HT1080 (cell line): ENCODE measurements at places on chromosomes 11 and 22. TPM values are rescaled to one million over a fixed set of nuclear protein-coding genes. Genes with fewer than 3 reads are reported as not detected.

DNA sequence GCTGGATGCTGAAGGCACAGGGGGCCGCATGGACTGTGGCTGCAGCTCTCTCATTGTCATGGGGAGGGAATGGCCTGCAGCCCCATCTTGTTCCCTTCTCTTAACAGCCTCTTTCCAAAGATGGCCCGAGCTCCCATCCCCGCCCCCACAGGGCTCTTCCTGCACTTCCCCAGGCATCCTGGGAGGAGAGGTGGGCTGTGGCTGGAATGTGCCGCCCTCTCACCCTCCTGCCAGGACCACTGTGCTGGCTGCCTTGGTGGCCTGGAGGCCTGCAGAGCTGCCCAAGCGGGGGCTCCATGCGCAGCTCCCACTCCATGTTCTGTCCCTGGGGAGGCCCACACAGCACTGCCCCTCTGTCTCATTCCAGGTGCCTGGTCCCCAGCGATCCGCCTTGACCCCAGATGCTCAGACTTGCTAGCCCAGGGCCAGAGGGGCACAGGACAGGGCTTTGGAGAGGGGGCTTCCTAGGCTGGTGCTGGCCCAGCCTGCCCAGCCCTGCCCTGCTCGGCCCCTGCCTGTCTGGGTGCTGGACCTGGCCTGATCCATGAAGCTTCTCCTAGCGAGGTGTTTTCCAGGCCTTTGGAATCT is 56.6 kb downstream of the RTN4R start:
- no peak for DNase-seq

DNA sequence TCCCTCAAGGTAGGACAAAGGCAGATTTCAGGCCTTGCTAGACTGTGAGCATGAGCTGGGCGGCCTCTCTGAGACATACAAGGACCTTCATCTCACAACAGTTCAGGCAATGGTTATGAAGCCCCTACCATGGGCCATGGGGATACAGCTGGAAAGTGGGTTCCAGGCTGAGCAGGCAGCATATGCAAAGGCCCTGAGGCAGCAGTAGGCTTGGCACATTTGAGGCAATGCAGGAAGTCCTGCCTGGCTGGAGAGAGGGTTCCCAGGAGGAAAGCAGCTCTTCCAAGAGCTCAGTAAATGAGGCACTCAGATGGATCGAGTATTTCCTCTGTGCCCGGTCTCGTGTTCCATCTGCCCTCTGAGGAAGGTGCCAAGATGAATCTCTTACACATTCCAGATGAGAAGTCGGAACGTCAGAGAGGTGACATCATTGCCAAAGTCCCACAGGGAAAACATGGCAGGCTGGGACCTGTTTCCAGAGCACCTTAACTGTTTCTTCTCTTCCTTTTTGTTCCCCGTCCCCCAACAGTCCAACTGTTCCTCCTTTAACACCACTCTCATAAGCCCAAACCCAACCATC is 388.6 kb downstream of the MN1 start:
- no peak for DNase-seq

The KDM4E gene
- total RNA-seq, result not detected in 2 replicates

DNA sequence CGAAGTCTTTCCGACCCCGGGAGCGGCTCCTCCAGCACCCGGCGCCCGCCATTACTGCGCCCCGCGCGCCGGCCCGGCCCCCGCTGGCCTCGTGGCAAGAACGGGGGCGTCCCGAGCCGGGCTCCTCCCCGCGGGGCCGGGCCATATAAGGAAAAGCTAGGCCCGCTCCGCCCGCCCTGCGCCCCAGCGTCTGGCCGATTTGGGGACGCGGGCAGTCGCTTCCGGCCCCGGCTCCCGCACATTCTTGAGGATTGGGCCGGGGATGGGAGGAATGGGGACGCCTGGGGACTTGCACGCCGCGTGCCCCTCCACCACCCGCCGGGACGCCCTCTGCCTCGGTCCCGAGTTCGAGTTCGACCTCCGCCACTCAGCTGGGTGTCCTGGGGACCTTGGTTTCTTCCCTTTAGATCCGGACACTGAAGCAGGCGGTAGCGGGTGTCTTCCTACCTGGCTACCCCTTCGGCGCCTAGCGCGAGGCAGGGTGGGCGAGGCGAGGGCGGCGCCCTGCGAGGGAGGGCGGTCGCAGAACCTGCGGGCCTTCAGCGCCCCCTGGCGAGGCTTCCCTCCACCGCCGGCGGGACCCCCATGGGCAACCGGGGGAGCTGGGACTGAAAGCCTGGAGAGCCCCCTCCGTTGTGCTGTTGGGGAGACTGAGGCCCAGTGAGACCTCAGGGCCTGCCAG is 3.8 kb downstream of the SMTN start:
- peak; percentile 73 for DNase-seq

The MCAT gene
- 22.5 and 34.6 TPM in 2 replicates for total RNA-seq

- no peak for DNase-seq
These were observed 91.6 kb downstream of the ATXN10 start for GRCh38 chr22:45763236-45763624.

DNA sequence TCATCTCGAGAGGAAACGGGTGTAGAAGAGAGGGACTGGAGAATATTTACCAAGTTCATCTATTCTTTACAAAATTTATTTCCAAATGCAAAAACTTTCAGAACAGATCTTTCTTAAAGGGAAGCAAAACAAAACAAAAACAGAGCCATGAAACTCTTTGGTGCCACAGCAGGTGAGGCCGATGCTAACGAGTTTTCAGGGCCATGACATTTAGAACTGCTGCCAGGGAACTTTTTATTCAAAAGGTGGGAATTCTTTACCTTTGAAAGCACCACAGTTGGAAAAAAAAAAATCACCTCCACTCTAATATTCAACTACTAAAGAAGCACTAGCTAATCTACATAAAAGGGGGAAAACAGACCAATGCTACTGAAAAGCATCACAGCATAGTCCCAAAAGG is 230.1 kb downstream of the DCDC1 start:
- no peak for DNase-seq

The OR52H1 gene
- total RNA-seq, result not detected in 2 replicates

DNA sequence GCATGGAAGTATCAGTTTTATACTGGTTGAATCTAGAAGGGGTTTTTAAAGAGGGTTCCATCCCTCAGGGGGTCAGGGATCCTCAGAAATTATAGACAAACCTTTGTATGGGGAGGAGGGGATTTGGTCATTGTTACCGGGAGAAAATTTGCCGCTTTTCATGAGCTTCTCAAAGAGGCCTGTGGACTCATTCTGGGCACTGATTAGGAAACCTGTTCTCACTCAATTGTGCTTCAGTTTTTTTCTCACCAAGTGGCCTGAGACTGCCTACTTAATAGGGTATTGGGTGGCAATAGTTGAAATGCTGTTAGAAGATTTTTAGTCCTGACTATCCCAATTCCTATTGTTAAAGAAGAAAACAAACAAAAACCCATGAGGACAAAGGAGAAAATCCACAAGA is 14.0 kb downstream of the MPEG1 start:
- no peak for DNase-seq

DNA sequence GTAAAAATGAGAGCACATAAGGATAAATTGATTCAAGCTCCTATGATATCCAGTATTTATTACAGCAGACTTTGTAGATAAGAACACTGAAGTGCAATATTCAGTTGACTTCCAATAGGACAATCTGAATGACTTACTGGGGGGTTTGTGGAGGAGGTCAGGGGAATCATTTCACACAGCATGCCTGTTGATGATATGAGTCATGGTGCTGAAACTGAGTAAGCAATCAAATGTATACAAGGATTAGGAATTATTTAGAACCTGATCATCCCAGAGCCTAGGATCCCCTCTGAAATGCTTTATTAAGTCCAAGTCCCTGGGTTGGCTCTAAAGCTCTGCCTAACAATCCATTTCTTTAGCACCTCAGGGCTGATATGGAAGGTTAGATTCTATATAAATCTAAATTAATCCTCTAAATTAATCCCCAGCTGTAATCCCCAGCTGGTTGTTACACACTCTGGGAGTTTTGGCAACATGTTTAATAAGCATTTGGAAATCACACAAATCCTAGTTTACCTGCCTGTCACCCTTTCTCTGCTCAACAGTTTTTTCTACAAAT is 326.4 kb downstream of the GUCY1A2 start:
- DNase-seq, result peak; percentile 38

GRCh38 chr22:39173050-39173706 is 20.7 kb upstream of the CBX7 start:
- DNase-seq, result no peak

DNA sequence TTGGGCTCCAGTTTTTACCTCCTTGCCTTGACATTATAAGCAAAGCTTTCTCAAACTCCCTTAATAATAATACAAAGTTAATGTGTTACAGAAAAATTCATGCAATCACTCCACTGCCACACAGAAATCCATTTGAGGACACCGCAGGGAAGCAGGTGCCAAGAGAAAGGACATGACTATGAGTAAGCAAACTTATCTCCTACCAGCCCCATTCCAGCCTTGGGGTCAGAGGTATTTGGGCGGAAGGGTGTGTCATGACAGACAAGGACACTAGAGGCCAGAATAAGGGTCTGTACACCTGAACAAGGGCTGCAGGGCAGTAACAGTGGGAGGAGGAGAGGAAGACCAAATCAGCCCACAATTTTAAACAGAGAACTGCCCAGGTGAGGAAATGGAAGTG is 5.9 kb downstream of the GNG3 start:
- no peak for DNase-seq

The OR4C12 gene
- not detected in 2 replicates for total RNA-seq

- no peak for DNase-seq
These were observed 43.5 kb downstream of the DRG1 start for GRCh38 chr22:31442768-31443489.

DNA sequence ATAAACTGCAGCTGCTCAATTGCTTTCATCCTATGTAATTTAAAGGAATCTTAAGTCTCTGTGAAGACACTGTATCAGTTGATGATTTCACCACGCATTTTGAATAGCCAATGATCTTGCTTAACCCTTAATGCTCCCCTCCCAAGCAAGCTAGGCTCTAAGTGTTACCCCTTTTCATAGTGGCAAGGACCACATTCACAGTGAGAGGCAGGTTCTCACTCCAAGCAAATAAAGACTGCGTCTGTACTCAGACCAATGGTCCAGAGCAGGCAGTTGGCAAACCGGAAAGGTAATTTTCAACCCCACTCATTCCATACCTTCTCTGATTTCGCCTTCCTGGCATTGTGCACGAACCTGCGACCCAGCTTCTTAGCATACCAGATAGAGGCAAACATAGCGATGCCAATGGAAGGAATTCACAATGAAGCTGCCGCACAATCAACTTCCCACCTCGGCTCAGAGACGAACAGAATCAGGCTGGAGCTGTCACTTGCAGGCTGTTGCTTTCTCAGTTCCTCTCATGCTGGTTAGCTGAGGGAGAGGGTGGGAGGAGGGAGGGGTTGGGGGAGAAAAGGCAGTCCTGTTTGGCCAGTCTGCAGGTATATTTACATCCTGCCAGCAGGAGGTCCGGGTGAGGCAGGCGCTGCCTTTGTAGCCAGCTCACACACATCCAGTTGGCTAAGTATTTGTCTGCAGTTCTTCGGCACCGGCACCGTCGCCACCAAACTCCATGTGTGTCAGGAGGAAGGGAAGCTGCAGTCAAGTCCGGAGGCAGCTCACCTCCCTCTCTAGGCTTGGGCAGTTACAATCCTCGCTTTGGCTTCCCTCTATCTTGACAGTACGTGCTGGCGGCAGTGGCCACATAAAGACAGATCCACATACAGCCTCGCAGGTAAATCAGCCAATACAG is 1151.2 kb upstream of the CCDC90B start:
- DNase-seq, result no peak

The CRYBB2 gene
- not detected in 2 replicates for total RNA-seq

GRCh38 chr22:47309476-47309875 is 547.0 kb downstream of the TBC1D22A start:
- no peak for DNase-seq

- peak; percentile 96 for DNase-seq
These were observed 344.7 kb downstream of the MN1 start for GRCh38 chr22:27456696-27457503.

DNA sequence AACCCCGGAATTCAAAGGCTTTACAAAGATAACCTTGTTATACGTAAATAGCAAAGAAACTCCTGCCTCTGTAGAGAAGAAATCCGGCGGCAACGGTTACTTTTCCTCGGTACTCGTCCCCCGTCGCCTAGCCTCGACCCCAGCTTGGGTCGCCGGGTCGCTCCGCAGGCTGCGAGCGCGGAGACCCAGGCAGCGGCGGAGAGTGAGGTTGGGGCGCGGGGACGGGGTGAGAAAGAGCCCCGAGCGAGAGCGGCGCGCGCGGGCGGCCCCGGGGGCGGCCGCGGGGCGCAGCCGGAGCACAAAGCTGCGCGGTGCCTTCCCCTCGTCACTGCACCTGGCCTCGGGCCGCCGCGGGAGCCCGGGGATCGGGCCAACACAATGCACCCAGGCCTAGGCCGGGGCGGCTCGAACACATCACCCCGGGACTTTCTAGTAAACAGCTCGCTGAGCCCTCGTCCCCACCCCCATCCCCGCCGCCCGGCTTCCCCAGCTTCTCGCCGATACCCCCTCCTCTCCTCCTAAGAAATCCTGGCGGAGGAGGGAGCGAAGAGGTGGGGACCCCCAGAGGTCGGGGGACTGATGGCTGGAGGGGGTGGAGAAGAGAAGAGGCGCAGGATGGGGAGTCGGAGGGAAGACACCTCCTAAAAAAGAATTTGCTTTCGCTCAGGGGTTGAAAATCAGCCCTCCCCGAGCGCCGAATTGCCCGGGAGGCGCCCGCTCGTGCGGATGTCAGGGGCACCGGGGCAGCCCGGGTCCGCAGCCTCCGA is 845 bp downstream of the MPPED2 start:
- DNase-seq, result no peak
